Right ventricle myocardium superior (tissue), 1 donor: ENCODE measurements at places on chromosomes 2 and 18.

- no peak for DNase-seq
These were observed 3.1 kb downstream of the EGR4 start for GRCh38 chr2:73290049-73290839.

DNA sequence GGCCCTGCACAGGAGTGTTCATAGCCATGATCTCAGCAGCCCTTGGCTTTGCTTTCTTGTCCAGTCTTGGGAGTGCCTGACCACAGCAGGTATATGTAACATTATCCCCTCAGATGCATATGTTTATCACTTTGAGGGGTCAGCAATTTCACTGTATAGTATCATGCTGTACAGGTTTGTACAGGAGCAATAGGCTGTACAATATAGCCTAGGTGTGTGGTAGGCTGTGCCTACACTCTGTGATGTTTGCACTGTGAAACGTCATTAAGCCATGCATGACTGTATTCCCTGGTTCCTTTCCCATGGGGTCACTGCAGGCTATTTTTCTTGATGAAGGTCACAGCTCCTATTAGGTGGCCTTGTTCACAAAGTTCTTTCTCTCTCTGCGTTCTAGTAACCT is 4.7 kb upstream of the IL36G start:
- no peak for DNase-seq

- no peak for DNase-seq
These were observed 281.4 kb upstream of the ZEB2 start for GRCh38 chr2:144801325-144801724.

DNA sequence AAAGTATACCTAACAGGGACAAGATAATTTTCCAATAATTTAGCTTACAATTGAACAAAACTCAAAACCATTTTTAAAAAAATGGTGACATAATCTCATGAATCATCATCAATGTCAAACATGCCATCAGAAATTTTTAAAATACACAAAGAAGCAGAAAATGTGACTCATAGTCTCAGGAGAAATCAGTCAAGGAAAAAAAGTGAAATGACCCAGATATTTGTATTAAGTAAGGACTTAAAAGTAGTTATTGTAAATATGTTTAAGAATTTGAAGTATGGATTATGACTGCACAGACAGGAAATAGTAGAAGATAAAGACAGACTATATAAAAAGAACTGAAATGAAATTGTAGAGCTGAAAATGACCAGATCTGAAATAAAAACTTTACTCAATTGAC is 473.9 kb upstream of the SYT4 start:
- no peak for DNase-seq

DNA sequence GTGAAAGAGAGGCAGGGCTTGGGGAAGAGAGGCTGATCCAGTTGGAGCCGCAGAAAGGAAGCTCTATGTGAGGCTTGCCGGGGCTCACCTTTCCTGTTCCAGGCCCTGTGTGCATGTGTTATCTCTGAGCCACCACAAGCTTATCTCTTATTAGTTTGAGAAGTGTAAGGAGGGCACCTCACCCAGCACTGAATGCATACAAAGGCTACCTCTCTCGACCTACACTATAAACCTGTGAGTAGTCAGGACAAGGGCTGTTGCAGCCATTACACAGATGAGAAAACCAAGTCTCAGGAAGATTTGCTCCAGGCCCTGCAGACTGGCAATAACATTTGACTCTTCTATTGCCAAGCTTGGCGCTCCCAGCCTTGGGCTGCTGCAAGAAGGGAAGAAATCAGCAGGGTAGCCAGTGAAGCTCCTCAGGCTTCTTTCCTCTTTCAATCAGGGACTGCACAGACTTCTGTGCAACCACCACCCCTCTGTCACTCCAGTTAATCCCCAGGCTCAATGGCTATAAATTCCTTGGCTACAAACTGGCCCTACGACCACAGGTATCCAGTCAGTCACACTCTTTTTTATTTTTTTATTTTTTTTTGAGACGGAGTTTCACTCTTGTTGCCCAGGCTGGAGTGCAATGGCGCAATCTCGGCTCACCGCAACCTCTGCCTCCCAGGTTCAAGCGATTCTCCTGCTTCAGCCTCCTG is 73.8 kb downstream of the CLHC1 start:
- DNase-seq = no peak

DNA sequence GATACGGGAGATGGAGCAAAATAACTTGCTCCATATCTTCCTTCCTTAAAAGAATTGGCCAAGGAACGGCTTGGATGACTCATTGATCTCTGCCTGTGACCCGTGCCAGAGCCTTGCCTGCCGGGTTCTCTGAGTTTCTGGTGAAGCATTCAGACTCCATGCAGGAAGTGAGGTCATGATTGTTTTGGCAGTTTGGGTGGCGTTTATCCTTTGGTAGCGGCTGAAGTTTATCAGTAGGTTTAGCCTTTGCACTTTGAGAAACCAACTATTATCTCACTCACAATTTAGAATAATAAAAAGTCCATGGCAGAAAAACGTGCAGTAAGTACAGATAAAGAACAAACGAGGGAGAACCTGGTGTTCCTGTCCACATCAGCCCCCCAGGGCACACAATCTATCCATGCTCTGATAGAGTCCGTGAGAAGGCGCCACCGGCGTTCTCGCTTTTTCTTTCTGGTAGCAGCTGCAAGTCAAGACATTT is 15.0 kb upstream of the CTAGE1 start:
- peak; percentile 86 for DNase-seq

DNA sequence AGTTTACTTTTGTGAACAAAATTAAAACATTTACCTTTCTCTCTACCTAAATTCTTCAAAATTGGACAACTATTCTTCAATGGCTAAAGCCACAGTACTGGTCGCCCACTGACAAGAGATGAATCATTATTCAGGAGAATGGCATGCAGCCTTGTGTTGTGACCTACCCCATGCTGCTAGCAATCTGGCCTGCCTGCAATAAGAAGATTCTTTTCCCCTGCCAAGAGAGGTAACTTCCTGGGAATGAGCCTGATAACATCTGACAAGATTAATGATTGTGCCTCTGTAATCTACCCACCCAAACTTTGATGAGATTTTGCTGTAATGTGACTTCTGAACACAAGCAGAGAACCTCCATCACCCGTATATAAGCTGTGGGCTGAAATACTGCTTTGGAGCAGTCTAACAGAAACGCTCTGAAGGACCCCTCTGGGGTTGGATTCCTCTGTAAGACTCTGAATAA is 47.0 kb upstream of the ST3GAL5 start:
- DNase-seq = no peak

DNA sequence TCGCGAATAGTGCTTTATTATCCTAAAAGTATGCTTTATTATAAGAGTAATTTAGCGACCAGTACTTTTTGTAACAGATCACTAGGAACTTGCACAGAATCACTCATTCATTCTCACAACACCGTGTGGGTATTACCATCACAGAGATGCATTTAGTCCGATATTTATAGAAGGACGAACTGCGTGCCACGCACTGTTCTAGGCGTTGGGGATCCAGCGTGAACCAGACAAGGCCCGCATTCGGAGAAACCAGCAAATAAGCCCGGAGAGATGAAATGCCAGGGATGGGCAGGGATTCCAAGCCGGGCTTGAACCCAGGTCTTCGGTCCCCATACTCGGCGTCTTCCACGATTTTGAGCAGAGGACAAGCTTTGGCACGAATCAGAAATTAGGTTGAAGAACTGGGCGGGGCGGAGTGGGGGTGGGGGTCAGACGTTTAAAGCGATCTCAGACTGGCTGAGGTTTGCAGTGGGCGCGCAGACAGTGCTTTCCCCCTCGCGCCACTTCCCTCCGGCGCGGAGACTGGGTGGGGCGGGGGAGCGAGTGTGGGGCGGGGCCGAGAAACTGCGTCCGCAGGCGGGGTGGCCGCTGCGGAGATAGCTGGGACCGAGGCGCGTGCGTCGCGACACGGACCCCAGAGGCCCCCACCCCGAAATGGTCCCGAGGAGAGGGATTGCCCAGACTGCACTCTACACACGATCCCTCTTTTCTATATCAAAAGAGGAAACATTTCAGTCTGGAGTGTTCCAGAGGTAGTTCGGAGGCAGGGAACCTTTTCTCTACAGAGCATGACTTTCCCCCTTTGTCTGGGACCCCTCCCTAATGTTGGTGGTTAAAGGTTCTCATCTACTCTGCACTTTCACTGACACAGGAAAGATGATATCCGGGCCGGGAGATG is 1.1 kb upstream of the CXCR4 start:
- peak; percentile 76 for DNase-seq

DNA sequence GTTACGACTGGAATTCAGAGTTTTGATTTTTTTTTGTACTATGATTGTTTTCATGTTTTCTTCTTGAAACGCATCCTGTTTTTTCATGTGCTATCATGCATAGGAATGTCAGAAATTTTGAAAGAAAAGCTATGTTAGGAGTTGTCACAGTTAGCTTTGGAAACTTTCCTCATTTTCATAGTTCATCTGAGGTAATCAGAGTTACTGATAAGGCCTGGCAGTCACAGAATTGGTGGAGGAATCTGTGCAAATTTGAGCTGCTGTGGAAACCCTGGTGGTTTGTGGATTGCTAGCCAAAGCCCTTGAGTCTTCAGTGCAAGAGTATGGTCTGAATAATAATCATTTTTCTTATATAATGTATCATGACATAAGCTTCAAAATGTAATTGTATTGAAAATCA is 401.0 kb downstream of the CNTNAP5 start:
- DNase-seq = no peak

GRCh38 chr2:199431746-199432213 is 26.0 kb downstream of the SATB2 start:
- DNase-seq = no peak

DNA sequence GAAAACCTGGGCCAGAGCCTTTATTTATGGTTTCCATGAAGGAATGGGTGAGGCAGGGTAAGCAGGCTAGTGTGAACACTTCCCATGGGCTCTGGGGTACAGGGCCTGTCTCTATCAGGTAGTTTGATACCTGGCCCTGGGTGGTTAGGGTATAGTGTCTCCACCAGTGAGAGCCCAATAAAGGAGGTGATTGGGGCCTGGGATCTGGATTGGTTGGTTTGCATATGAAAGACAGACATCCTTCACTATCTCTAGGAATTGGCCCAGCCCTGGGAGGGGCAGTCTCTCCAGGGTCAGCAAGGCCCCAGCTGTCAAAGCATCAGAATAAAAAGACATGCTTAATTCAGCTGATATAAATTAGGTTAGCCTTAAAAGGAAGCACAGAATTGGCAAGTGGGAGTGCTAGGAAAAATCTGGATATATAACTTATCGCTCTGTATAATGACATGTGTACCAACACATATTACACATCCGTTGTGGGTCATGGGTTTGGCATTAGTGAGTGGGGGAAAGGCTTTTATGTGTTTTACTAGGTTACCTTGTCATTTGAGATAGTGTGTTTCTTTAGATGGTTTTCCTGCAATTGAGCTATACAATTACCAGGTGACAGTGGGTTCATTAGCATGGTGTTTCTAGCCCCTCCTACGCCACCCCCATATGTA is 18.5 kb upstream of the TMEM178A start:
- no peak for DNase-seq

GRCh38 chr18:7020995-7021777 is 96.4 kb downstream of the LAMA1 start:
- no peak for DNase-seq

GRCh38 chr2:238449909-238450417 is 23.2 kb downstream of the ASB1 start:
- peak; percentile 85 for DNase-seq

GRCh38 chr2:86171295-86171694 is 24.0 kb downstream of the IMMT start:
- DNase-seq = no peak

DNA sequence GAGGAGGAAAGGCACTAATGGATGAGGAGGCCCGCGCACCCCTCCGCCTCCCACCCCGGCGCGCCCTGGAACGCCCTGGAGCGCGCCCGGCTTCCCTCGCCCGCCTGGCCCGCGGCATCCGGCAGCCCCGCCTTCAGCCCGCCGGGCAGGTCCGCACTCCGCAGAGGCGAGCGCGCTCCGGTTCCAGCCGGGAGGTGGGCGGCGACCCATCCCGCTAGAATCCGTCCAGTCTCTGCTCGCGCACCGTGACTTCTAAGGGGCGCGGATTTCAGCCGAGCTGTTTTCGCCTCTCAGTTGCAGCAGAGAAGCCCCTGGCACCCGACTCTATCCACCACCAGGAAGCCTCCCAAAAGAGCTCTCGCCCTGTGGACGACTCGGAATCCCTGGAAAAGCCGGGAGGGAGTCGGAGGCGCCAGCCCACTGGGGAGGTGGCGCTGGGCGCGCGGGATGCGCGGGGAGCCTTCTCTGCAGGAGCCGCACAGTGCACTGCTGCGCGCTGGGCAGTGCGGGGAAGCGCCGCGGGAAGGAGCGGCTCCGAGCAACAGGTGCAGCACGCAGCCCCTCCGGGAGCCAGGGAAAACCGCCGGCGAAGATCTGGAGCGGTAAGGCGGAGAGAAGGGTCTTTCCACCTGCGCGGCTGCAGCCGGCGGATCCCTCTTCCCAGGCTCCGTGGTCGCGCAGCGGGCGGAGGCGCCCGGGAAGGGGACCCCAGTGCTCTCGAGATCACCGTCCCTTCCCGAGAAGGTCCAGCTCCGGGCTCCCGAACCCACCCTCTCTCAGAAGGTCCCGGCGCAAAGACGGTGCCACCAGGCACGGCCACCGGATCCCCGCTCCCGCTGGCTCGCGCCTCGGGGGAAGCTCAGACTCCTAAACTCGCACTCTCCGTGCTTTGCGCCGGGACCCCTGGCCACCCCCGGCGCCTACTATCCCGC is at the start of gene GALR1:
Gene GALR1 (plus strand): TSS at position 280 of the 932 bp plus-strand sequence. CDS start 701 bp downstream, outside the sequence.
- DNase-seq = no peak

DNA sequence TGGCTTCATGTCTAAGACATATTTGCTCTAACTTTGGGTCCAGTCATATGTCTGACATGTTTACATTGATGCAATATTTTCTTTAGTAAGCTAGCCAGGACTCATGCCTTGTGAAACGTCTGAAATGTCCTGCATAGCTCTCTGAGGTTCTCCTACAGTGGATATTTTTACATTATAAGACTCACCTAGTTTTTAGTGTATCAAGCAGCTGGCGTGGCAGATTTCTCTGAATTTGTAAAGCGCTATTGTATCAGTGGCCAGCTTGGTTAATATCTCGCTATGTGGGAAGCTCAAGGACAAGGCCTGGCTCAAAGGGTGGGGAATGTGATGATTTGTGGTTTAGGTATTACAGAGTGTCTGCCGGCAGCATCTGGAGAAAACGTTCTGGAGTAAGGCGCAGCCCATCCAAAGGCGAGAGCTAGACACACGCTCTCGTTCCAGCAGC is 164.3 kb downstream of the LTBP1 start:
- DNase-seq = no peak

- DNase-seq = no peak
These were observed 12.5 kb upstream of the NAB1 start for GRCh38 chr2:190636361-190636760.

- no peak for DNase-seq
These were observed 1.8 kb upstream of the RNF149 start for GRCh38 chr2:101310090-101310833.

DNA sequence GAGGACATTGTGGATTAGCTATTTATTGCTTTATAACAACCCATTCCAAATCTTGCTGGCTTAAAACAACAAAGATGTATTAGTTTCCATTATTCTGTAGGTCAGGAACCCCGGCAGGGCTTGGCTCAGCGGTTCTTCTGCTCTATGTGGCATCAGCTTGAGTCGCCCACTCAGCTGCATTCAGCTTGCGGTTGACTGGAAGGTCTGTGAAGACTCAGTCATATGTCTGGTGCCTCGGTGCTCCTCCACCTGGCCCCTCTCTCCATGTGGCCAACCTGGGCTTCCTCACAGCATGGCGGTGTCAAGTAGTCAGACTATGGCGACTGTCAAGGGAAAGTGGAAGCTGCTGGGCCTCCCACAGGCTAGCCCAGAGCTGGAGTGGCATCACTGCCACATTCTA is 48.6 kb downstream of the EMILIN2 start:
- DNase-seq = no peak
